ENCODE measurements at places on chromosomes 13 and 19.

- H3K4me3 ChIP-seq = no peak overlapping the region
- H3K27me3 ChIP-seq = no peaks in the 10 kb centered on the region
- no peaks in the 10 kb centered on the region for H3K36me3 ChIP-seq
- DNase-seq = no peak
Observed at GRCh38 chr13:103976371-103976770, 910.2 kb upstream of the SLC10A2 start.

GRCh38 chr13:98405107-98405571 lies 171.8 kb downstream of the STK24 start:
- peaks cover 13% of the 10 kb centered on the region for H3K4me1 ChIP-seq
- H3K4me3 ChIP-seq = peak overlapping the region; percentile 10
- no peaks in the 10 kb centered on the region for H3K27me3 ChIP-seq
- no peak overlapping the region for H3K27ac ChIP-seq
- no peaks in the 10 kb centered on the region for H3K36me3 ChIP-seq

DNA sequence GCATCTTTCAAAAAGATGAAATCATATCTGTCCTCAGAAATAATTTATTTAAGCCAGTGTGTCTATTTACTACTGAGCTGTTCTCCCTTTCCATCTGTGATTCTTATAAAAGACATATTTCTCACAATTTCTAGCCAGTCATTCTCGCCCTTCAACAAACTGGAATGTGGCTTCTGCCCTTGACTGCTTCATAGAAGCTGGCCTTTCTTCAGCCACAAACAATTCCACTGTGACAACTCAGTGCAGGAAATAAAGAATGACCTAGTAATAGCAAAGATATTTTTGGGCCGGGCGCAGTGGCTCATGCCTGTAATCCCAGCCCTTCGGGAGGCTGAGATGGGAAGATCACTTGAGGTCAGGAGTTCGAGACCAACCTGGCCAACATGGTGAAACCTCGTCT lies 655.5 kb downstream of the PCDH9 start:
- H3K27me3 ChIP-seq = no peaks in the 10 kb centered on the region
- DNase-seq = no peak
- H3K27ac ChIP-seq = no peak overlapping the region
- H3K36me3 ChIP-seq = no peaks in the 10 kb centered on the region

GRCh38 chr13:60663788-60664187 lies 266.8 kb downstream of the TDRD3 start:
- no peak for DNase-seq
- no peak overlapping the region for H3K27ac ChIP-seq
- no peaks in the 10 kb centered on the region for H3K27me3 ChIP-seq
- H3K36me3 ChIP-seq = no peaks in the 10 kb centered on the region
